Kasumi-1 (cell line): ENCODE measurements at places on chromosomes 5 and 9.

- DNase-seq: no peak
These were observed 160.5 kb downstream of the UNC13B start for GRCh38 chr9:35322075-35322885.

GRCh38 chr5:172769616-172770373, 1.2 kb downstream of the DUSP1 start:
- no peak for DNase-seq

- DNase-seq: no peak
These were observed 78.3 kb upstream of the LIFR start for GRCh38 chr5:38634568-38635369.

DNA sequence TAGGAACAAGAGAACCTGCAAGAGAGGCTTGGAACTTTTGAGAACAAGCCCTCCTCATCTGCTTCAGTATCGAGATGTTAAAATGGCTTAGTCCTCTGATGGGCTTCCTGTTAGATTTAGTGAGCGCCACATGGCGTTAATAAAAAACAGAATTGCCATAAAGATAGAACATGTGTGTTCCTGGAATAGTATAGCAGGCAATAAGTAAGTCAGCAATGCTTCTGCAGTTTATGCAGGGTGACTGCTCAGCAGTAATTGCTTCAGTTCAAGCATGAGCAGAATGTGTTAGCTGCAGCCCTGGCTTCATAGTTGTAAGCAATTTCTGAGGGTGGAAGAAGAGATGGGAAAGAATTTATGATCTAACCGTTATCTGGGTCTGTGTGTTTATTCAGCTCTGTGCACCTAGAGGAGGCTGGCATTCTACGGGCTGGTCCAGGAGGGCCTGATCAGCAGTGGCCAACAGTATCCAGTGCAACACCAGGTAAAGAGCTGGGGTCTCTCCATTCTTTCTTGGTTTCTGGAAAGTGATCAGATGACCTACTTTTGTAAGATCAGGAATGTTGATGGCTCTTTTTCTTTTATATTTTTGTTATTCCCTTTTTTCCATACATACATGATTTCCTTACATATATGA, 15.9 kb downstream of the PCDHAC2 start:
- no peak for DNase-seq

- no peak for DNase-seq
These were observed 93.3 kb downstream of the PPARGC1B start for GRCh38 chr5:149823375-149823774.

DNA sequence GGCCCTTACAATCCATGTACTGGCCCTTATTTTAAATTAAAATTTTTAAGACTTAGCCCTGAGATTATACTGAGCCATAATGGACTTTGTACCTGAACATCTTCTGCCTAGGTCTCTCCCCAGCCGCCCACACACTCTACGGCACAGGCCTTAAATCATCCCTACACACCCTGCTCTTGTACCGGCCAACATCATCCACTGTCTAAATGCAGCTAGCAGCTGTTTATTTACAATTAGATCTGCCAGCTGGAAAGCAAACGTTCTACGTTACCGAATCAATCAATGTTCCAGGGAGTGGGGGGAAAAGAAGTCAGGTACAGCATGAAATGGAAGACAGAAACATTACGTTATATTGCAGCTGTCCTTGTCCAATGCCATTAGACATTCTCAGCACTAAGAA, 88.4 kb upstream of the GRAMD2B start:
- no peak for DNase-seq

DNA sequence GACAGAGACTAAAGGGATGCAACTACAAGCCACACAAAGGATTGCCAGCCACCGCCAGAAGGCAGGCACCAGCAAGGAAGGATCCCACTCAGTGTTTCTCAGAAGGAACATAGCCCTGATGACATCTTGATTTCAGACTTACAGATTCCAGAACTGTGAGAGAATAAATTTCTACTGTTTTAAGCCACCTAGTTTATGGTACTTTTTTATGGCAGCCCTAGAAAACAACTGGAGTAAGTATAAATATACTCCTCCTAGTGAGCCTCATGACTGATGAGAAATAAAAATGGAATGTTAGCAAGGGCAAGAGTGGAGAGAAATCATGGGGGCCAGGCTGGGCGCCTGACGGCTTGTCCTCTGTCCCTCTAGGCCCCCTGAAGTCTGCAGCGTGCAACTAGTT, 307.3 kb downstream of the PIK3R1 start:
- no peak for DNase-seq

DNA sequence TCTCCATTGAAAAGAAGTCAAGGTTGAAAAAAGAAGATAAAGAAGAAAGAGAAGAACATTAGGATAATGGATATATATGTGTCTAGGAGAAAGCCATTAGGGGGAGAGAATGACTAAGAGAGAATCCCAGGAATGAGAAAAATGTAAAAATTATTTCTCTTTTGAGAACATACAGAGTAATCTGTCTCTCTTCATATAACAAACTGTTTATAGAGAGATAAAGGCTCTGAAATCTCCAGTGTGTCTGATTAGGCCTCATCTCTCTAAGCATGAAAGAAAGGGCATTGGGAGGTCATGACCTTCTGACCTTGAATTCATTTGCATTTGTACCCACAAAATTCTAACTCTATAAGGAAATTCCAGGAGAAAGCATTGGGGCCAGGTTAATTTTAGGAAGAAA, 3.5 kb upstream of the MPDZ start:
- DNase-seq: no peak

DNA sequence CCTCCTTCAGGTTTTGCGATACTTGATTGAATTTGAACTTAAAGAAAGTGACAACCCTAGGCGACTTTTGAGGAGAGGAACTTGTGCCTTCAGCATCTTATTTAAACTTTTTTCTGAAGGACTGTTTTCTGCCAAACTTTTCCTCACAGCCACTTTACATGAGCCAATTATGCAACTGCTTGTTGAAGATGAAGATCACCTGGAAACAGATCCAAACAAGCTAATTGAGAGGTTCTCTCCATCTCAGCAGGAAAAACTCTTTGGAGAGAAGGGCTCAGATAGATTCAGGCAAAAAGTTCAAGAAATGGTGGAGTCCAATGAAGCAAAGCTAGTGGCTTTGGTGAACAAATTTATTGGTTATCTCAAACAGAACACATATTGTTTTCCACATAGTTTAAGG, 40.6 kb downstream of the GAPVD1 start:
- no peak for DNase-seq

DNA sequence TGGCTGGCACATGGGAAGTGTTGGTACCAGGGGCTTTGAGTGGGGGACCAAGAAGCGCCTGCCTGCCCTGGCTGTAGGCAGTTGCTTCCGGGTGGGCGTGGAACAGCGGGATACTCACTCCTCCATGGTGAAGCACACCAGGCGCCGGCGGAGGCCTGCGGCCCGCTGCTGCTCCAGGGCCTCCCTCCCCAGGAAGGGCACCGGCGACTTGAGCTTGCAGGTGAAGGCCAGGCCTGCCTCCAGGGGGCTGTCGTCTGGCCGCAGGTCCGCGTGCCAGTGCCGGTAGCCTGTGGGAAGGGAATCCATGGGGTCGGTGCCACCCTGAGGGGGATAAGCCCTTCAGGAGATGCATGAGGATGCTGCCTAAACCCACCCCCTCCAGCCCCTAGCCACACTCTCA, 34.3 kb downstream of the DBH start:
- DNase-seq: no peak

GRCh38 chr5:138874241-138874640, 894 bp downstream of the LRRTM2 start:
- DNase-seq: no peak

DNA sequence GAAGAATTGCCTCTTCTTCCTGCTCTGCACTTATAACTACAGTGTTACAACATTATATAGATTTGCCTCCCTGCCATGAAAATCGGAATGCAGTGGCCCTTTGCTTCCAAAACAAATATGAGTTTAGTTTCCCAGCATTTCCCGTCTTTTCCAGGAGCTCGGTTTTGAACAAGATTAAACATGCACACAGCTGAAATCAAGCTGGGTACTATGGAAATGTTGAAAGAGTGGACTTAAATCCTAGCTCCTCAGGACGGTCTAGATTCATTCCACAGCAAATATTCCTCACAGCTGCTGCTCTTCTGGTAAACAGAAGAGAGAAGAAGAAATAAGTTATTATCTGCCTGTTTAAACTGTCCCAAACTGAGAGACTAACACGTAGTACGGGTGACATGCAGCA, 161.4 kb downstream of the PIK3R1 start:
- DNase-seq: no peak

DNA sequence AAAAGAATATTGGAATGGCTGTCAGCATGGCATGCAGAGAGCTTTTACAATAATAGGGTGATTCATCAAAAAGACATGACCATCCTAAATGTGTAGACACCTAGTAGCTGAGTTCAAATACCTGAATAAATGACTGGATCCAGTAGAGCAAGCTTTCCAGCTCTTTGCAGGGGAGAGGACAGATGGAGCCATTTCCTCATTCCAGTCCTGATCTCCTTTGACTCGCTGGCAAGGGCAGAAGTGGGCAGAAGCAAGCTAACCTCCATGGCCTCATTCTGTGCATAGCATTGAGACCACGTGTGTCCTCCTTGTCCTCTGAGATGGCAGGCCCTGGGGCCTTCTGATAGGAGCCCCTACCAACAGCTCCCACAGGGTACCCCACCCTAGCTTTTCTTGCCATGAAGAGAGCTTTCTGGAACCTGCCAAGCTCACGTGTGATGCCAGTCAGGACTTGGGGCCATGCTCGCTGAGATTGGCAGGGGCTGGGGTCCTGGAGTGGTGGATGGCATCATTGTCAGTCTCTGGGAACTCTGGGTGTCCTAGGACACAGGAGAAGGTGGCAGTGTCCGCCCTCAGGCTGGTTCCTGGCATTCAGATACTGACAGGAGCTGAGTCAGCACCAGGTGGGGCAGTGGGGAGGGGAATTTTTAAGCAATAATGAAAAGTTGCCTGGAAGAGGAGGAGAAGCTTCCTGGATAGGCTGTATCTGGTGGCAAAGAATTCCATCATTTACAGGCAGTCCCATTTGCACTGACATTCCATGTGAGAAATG, 33.6 kb downstream of the WWC1 start:
- DNase-seq: no peak

DNA sequence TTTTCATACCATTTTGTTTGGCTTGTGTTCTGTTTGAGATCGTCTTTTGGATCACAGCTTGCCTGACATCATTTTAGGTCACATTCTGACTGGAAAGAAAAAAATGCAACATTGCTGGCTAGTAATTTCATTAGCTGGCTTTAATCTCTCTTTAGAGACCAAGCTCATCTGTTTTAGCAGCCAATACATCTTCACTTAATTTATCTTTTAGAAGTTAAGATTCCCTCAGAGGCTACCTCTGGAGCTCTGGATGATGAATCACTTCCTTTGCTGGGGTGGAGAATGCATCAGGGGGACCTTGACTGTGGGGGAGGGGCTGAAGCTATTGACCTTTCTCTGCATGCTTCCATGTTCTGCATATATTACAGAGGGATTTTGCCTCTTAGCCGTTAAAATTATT, 181.5 kb upstream of the OTULINL start:
- no peak for DNase-seq

- no peak for DNase-seq
These were observed 114.6 kb downstream of the MRPL36 start for GRCh38 chr5:1685066-1685465.
